SK-N-SH treated with all-trans-retinoic acid at 6 μM for 48 hours (cell line): ENCODE measurements at places on chromosomes 13 and 19.
A peak's percentile ranks its signal among the peaks of the same experiment; 100 is the strongest.

DNA sequence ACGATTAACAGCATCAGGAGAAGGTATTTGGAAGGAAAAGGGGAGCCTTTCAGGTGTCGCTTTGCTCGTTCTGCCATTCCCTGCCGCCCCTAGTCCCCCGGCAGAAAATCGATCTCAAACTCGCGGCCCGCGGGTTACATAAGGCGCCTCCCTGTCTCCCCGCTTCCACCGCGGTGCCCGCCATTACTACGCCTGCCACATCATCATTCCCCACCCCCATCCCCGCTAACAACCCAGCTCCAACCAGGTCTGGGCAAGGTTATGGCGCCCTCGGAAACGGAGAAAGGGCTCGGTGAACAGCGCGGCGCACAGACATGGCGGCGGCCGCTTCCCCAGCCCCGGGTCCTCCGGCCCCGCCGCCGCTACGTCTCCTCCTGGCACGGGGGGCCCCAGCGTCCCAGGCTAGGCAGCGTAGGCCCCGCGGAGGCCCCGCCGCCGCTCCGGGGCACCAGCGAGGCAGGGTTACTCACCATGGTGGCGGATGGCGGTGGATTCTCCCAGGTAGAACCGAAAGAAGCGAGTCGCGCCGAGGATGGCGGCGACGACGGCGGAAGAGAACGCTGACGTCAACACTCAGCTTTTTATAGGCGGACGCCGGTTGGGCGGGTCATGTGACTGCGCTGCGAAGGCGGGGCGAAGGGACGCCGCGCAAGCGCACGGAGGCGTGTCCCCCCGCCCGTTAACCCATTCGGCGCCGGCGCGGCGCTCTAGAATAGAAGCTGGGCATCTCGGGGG, at the start of gene EEF2:
Gene EEF2 (minus strand): TSS at position 556 of the 735 bp plus-strand sequence. CDS start 83 bp downstream, at position 473.
- peak; percentile 24 for ATAC-seq

- no peak for ATAC-seq
These were observed 28.6 kb upstream of the SLC15A1 start for GRCh38 chr13:98781045-98781444.

DNA sequence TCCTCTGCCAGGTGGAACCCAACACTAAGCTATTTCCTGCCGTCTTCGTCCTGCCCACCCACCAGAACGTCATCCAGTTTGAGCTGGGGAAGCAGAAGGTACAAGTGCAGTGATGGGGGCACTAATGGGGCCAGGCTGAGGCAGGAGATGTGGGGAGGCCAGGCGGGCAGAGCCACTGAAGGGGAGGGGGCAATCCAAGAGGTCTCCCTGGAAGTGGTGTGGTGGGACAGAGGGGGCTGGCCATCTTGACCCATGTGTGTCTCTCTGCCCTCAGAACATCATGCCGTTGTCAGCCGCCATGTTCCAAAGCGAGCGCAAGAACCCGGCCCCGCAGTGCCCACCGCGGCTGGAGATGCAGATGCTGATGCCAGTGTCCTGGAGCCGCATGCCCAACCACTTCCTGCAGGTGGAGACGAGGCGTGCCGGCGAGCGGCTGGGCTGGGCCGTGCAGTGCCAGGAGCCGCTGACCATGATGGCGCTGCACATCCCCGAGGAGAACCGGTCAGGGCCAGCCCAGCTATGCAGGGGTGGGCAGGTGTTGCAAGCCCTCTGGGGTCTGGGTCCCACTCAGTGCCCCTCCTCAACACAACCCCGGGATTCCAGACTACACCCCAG, 49.6 kb downstream of the RYR1 start:
- peak; percentile 49; the same call in 1 of the 3 replicates for ATAC-seq

GRCh38 chr13:111280681-111281585, 39.5 kb upstream of the TEX29 start:
- no peak for ATAC-seq

- peak; percentile 29 for ATAC-seq
These were observed 514 bp upstream of the ARGLU1 start for GRCh38 chr13:106568299-106569003.

DNA sequence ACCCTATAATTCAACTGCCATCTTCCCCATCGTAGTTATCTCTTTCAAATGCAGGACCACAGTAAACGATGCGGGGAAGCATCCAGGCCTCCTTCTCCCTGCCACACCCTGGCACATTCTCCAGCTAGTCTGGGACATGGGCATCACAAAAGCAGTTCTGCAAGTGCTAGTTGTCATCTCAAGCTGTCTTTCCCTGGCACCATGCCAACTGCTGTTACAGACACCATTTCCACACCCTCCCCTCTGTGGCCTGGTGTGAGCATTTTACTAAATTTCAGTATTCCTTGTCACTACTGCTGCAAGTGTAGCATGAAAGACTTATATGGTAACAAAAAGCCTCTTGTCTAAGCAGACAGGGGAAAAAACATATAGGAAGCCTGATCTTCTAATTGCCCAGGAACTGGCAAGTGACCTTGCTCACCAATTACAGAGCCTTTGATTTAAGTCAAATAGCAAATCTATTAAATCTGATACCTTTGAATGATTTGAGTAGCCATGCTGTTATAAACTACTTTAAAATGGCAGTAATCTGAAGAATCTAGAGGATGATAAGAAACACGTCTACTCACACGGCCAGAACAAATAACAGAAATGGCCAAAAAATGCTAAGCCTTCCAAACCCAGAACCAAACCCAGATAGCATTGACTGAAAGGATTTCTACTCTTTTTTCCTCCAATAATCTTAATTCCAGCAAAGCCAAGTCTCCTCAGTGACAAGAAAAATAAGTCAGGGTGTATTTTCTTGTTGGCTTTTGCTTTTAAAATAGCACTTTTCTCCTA, 179.0 kb downstream of the NUFIP1 start:
- ATAC-seq = peak; percentile 49; the same call in 2 of the 3 replicates

- peak; percentile 49 for ATAC-seq
These were observed 81.2 kb upstream of the RAP2A start for GRCh38 chr13:97352815-97353214.

DNA sequence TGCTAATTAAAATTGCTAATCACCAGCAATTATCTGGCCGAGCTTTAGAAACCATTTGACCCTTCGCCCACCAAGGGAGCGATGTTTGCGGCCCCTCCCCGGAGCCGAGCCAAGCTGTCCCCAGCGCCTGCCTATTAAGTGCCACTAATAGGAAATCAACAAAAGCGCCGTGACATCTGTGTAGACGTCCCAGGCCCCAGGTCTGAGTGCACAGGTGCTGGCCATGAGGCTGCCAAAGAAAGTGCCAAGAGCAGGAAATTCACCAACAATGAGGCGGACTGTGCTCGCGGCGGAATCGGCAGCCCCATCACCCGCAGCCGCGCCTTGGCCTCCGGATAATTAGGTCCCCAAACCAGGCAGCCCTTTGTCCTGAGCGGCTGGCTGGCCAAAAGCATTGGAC, 44.5 kb upstream of the SPACA7 start:
- ATAC-seq = no peak

DNA sequence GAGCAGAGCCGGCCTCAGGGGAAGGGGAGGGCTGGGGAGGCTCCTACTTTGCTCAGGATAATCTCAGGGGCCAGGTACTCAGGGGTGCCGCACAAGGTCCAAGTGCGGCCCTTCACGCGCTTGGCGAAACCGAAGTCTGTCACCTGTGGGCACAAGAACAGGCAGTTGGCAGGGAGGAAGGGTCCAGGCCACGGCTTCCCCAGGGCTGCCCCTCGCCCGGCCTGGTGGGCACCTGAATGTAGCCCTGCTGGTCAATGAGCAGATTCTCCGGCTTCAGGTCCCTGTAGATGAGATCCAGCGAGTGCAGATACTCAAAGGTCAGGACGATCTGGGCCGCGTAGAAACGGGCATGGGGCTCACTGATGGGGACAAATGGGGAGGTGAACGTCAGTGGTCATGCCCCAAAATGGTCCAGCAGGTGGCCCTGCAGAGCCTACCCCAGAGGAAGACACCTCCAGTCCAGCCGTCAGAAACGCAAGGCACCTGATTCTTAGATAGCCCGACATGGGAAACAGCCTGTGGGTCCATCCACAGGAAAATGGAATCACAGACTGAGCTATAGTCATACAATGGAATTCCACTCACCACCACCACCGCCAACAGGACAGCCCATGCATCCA, 7.1 kb upstream of the SAMD1 start:
- peak; percentile 20; the same call in 1 of the 3 replicates for ATAC-seq

DNA sequence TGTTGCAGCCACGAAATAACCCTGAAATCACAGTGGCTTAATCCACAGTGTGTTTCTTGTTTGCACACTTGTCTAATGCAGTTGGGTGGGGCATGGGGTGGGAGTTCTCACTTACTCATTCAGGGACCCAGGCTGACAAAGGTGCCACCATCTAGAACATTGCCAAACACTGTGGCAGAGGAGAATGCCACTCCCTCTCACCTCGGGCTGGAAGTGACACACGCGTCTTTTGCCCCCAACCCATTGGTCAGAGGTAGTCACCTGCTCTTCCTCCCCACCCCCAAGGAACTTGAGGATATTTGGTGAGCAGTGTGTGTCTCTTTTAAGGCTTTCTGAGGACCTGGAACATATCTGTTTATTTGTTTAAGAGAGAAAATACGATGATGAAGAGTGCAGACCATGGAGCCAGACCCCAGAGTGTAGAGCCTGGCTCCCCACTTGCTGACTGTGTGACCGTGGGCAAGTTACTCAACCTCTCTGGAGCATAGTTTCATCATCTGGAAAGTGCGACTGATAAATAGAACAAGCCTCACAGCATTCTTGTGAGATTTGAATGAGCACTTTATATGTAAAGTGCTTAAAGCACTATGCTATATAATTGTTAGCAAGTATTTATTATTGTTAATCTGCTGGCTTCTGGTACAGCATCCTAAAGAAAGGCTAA, 17.4 kb downstream of the GPR183 start:
- no peak for ATAC-seq

GRCh38 chr19:49896863-49897621, at the start of gene IL4I1:
Gene IL4I1, minus strand, starts transcription at chr19:49896887. Its CDS starts 727 bp downstream, at chr19:49896160.
- peak; percentile 35 for ATAC-seq

GRCh38 chr13:40534456-40534855, 132.0 kb downstream of the FOXO1 start:
- ATAC-seq = no peak
